ENCODE measurements at places on chromosomes 4 and X.
A peak's percentile ranks its signal among the peaks of the same experiment; 100 is the strongest.

GRCh38 chrX:148580016-148580415, 79.6 kb downstream of the AFF2 start:
- DNase-seq, result no peak

GRCh38 chrX:50157545-50158135, 43.2 kb downstream of the AKAP4 start:
- DNase-seq, result no peak

DNA sequence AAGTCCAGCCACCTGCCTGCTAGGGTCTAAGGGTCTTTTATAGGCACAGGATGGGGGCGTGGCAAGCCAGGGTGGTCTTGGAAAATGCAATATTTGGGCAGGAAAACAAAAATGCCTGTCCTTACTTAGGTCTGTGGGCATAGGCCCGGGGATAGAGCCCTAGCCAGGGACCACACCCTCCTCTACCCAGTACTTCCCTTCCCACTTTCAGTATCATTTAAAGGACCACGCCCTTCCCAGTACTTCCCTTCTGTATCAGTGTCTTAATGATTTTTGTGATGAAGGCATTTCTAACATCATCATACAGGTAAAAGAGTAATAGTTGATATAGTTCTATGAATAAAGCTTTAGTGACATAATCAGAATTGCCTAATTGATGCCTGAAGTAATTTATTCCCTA, 11.4 kb downstream of the BANK1 start:
- DNase-seq, result no peak

GRCh38 chr4:109411964-109412363, 21.7 kb upstream of the SEC24B start:
- DNase-seq, result no peak

DNA sequence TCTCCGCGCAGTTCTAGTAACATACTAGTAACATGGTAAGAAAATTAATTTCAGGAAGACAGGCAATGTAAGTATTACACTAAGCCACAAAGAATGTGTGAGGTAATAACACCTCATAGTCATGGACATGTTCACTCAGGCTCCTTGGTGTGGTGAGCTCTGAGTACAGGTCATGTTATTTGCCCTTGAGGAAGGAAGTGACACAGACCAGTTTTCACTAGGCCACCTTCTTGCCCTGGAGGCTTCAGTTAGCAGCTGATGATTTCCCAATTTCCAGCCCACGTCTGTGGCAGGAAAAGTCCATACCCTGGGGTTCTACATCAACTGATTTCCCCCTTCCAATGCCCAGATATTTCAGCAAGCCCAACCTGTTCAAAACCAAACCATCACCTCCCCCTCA, 6.7 kb downstream of the APOO start:
- DNase-seq, result no peak

GRCh38 chrX:103170216-103170615, 44.7 kb upstream of the BEX4 start:
- DNase-seq, result no peak

DNA sequence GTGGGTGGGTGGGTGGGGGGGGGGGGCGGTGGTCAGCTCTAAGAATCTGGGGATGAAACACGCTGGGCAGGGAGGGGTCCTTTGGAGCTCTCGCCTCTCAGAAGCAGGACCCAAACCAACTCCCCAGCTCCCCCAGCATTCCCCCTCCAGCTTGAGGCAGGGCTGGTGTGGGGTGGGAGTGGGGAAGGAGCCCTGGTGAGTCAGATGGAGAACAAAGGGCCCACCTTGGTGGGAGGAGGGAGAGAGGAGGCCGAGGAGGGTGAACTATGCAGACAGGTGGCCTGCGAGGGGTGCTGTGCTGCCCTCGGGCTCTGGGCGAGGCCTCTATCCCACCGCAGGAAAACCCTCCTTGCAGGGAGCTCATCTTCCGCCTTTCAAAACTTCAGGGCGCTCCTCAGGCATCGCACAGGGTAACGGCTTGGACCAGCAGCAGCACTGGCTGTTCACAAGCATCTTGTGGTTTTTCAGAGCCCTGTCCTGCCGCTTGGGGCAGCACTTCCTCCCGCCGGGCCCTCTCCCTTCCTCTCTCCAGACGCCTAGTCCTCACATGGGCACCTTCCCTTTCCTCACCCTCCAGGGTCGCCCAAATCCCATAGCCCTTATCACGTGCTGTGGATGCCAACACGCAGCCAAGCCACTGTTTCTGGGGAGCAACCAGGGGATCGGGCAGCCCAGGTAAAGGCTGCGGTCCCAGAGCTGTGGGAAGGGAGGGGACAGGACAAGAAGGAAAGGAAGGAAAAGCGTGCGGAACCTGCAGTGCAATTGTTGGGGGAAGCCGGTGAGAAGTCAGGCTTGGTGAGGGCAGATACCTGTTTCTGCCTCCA, 34.0 kb upstream of the GRPEL1 start:
- DNase-seq, result peak; percentile 80

GRCh38 chr4:151238477-151238876, 38.5 kb upstream of the PRSS48 start:
- no peak for DNase-seq

DNA sequence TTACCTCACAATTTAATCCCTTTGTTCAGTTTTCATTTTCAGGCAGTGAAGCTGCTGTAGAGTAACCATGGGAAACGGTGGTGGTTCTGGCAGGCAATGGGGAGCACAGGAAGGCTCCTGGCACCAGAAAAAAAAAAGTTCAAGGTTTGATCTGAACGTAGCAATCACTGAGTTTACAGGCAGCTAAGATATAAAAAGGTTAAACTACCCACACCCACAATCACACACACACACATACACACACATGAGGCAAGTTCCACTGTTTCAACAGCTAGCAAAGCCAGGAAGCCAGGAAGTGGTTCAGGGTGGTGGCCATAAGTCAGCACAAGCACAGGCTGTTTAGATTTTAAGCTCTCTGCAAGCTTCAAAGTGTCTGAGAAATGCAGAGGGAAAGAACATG, at the start of gene SULT1B1:
TSS of gene SULT1B1 (minus strand) at position 166 of the 400 bp plus-strand sequence. CDS start 5,403 bp downstream, outside the sequence.
- DNase-seq, result no peak

GRCh38 chrX:2693113-2694002, 2.3 kb downstream of the CD99 start:
- DNase-seq, result no peak

DNA sequence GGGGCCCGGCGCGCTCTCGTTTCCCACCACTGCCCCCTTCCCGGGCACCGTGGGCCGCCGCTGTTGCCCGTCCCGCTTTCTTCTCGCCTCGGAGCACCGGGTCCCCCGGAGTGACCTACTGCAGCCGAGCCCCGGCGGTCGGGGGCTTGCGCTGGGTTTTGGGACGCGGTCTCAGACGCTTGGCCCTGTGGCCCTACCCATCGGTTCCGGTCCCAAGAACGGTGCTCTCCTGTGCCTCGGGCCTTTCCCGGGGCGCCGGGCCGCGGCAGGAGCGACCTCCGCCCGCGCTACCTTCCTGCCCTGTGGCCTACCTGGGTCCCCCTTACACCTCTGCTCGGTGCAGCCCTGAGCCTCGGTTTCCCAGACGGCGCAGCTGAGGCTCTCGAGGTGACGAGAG, 21.6 kb upstream of the HMX1 start:
- DNase-seq, result no peak

DNA sequence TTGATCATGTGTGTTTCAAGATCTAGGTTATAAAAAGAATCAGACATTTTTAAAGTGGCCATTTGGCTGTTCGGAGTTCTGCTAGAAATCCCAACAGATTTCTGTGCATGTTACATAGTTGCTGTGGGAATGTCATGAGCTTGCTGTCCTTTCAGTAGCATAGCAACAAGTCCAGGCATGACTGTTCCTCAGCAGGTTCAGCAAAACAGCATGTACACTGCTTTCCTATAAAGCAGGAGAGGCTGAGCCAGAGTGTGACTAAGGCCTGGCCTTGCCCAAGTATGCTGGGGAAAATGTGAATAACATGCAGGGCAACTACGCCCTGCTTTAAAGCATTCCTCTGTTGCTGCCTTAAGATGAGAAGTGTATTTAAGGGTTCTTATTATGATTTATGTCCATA, 217.1 kb upstream of the SMIM31 start:
- DNase-seq, result no peak

DNA sequence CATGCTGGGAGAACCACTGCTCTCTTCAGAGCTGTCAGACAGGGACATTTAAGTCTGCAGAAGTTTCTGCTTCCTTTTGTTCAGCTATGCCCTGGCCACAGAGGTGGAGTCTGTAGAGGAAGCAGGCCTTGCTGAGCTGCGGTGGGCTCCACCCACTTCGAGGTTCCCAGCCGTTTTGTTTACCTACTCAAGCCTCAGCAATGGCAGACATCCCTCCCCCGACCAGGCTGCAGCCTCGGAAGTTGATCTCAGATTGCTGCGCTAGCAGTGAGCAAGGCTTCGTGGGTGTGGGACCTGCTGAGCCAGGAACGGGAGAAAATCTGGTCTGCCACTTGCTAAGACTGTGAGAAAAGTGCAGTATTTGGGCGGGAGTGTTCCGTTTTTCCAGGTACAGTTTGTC, 118.9 kb downstream of the SLC10A6 start:
- no peak for DNase-seq

DNA sequence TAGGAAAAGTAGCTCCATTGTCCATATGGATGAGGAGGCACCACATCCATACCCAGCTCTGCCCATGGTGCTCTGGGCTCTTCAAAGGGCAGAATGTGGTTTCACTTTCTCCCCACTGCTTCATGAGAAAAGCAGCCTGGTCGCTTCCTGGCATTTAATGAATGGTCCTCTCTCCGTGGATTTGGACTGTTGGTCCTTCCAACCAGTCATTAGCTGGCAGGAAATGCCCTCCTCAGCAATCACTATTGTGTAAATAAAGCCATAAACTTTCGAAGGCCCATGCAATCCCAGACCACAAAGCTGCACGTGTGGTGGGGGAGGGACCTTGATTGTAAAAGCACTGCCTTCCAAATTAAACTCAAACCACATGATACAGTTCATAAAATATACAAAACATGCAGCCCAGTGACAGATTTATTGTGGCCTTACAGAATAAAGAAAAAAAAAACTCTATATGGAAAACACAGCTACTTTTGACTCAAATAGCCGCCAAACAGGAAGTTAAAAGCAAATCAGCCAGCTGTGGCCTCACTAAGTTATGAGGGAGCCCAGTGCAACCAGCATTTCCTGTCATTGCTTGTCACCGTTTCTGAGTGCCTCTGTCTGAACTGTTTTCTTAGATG, 8.1 kb downstream of the MBNL3 start:
- DNase-seq, result no peak

DNA sequence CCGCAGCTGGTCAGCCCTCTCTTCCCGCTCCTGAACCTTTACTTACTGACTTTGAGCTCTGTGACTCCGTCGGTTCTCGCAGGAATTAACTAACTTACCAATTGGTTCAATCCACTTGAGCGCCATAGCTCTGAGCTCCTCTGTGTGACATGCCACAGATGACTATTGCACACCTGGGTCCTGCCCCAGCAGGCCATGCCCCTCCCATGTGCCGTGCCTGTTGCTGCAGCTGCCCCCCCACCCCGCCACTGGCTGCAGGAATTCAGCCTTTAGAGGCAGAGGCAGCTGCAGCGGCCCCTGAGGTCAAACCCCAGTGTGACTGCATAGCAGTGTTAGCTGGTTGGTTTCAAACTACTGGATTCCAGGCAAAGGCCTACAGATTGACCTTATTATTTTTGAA, 70.6 kb downstream of the MTMR1 start:
- DNase-seq, result no peak

DNA sequence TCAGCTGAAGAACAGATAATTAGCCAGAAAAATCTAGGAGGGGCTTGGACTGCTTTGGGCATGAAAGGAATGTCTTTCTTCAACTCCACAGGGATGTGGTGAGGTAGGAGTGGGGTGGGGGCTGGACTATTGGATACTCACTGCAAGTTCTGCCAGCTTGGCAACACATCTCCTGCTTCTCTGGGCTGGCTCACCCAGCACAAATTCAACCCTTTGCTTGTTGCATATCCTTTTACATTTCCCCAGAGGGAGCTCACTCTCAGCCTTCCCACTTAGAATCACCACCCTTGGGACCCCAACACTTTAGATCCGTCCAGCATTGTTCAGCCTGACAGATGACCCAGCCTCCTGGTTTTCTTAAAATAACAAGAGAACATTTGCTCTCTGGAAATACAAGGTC, 120.6 kb downstream of the KDR start:
- no peak for DNase-seq

DNA sequence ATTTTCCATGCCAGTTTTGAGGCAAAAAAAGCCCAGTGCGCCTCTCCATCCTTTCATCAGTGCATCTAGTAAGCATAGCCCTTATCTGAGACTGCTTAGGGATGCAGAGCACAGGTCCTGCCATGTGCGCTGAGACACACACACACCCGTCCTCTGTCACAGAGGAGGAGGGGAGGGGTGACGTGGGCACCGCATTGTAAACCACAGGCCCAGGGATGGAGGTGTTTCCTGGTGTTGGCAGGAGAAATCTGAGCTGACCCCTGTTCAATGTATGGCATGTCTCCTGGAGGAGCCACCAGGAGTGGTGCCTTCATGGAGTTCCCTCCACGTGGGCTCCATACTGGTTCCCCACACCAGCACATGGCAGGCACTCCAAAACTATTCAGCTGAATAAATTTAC, 65.8 kb upstream of the HELT start:
- no peak for DNase-seq

DNA sequence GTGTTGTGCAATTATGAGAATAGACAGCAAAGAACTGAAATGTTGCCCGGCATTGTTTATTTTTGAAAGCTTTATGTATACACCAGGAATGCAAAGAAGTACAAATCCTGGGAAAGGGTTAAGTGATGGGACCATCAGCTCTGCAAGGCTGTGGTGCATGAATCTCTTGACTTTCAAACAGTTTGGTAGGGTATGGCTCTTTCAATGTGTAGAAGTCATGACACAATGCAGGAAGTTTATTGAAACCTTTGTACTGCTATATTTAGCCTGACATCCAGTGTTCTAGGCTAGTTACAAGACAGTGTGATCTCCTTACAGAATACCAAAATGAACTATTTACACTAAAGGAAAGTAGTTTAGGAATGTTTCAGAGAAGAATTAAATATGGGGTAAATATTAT, 206.8 kb upstream of the HAND2 start:
- DNase-seq, result no peak

DNA sequence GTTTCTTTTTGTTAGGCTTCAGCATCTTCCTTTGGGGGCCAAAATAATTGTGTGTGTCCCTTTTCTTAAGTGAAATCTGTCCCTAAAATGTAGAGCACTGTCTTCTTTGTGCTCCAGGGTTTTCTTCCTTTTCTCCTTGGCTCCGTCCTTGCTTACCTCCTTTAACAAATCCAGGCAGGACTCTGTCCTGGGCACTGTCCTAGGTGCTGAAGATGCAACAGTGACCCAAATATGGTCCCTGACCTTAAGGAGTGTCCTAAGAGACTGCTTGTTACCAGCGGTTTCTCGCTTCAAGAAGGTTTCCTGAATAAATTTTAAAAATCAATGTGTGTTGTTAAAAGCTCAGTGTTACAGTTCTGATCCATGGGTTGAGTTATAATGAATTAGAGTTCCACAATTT, 471.8 kb downstream of the KCNIP4 start:
- DNase-seq, result no peak

- DNase-seq, result no peak
Observed at GRCh38 chr4:127162741-127163140, 470.0 kb upstream of the INTU start.

Measured in K562 (cell line).